Dermis microvascular lymphatic vessel endothelial cell (primary cell): ENCODE measurements at places on chromosomes 3 and 15.

DNA sequence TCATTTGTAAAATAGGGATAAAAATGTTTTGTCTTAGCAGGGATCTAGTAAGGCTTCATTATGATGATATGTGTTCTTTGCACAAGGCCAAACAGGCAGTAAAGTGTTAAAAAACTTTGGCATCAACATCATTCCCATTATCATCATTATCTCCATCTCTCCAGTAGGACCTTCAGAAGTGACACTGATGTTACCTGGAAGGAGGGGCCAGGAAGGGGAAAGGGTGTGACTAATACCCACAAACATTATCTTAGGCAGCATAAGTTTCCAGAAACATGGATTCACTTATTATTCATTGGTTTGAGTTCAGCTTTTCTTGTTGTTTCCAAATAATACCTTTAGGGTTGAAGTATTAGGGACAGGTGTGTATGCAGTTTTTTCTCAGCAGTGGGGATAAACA is 399.6 kb downstream of the PTPRG start:
- no peak for DNase-seq

- no peak for DNase-seq
Observed at GRCh38 chr3:73018790-73019441, 22.3 kb downstream of the PPP4R2 start.

- no peak for DNase-seq
Observed at GRCh38 chr15:100891307-100892012, 11.8 kb downstream of the ALDH1A3 start.

- no peak for DNase-seq
Observed at GRCh38 chr3:143914257-143914656, 57.4 kb upstream of the DIPK2A start.

DNA sequence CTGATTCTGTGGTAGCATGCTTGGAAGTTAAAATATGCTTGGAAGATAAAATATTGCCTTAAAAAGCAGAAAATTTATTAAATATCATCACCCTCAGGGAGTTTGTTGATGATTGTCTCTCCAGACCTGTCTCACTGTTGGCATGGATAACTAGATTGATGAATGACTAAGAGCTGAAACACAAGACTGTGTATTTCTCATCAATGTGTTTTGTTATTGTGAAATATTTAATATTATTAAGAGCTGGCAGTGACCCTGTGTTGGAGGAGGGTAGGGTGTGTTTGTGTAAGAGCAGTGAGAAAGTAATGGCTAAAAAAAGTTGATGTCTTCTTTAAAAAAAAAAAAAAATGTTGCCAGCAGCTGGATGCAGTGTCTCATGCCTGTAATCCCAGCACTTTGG is 82.2 kb downstream of the ITPR1 start:
- DNase-seq: no peak
